ENCODE measurements at places on chromosomes 4 and X.

DNA sequence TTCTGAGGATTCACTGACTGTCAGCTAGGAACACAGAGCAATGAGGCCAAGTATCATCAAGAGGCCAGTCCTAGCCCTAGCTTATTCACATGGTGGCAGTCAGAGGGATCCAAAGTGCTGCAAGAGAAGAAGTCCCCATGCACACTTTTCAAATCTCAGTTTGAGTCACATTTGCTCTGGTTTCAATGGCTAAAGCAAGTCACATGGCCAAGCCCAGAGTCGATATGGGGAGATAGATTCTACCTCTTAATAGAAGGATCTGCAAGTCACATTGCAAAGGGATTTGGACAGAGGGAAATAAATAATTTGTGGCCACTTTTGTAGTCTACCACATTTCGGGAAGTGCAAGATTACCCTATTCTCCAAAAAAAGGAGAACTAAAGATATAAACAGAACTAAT is 3.7 kb upstream of the LCORL start:
- no peak for DNase-seq

- DNase-seq, result no peak
These were observed 89.2 kb downstream of the WDFY3 start for GRCh38 chr4:84877051-84877833.

DNA sequence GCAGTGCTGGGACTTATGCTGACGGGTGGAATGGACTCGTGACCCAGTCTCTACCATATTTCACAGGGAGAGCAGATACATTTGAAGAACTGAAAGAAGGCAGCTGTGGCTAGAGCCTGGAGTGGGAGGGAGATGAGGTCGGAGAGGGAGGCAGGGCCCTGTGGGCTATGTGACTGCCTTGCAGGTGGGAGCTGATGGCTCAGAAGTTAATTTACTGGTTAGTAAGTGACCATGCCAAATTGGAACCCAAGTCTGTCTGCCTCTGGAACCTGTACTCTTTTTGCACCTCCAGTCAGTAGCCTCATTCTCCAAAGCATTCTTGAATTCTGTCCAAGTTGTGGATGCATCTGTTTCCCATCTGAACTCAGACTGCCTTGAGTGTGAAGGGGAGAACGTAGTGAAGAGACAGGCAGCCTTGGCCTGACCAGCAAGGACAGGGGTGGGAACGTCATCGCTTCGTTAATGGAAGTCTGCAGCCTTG is 92.3 kb downstream of the REPS2 start:
- DNase-seq, result no peak

DNA sequence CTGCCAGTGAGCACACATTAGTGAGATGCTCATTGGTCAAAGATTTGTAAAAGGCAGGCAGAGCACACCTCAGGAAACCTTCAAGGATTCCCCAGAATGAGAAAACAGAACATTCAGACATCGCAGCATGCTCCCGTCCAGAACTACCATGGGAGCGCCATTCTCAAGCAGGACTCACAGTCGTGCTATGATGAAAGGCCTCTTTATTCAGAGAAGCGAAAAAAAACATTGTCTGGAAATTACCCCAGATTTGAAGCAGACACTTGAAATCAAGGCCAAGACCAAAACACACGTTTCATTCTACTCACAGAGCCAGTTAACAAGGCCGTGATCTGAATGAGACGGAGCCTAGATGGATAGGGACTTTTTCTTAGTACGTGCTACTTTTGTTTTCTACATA is 961.8 kb upstream of the TENM3 start:
- DNase-seq, result no peak

GRCh38 chr4:41092128-41092527 is 122.2 kb downstream of the APBB2 start:
- no peak for DNase-seq

- no peak for DNase-seq
These were observed 531.7 kb upstream of the FTHL17 start for GRCh38 chrX:31603411-31604120.

All from activated T-cell treated with anti-CD3 and anti-CD28 coated beads for 4 hours (primary cell).